ENCODE measurements at places on chromosomes 7 and 10.

- DNase-seq, result no peak
Measured at GRCh38 chr7:116436305-116436826, 63.2 kb upstream of the CAV2 start.

DNA sequence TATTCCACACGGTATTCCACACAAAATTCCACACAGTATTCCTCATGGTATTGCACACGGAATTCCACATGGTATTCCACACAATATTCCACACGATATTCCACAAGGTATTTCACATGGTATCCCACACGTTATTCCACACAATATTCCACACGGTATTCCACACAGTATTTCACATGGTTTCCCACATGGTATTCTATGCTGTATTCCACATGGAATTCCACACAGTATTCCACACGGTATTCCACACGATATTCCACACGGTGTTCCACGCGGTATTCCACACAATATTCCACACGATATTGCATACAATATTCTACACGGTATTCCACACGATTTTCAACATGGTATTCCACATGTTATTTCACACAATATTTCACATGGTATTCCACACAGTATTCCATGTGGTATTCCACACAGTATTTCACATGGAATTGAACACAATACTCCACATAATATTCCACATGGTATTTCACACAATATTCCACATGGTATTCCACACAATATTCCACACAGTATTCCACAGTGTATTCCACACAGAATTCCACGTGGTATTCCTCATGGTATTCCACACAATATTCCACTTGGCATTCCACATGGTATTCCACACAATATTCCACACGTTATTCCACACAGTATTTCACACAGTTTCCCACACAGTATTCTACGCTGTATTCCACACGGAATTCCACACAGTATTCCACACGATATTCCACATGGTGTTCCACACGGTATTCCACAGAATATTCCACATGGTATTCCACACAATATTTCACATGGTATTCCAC, 136.0 kb upstream of the CHST15 start:
- DNase-seq, result no peak

- peak; percentile 7 for DNase-seq
Measured at GRCh38 chr10:68559841-68560185, 324 bp upstream of the TET1 start.

DNA sequence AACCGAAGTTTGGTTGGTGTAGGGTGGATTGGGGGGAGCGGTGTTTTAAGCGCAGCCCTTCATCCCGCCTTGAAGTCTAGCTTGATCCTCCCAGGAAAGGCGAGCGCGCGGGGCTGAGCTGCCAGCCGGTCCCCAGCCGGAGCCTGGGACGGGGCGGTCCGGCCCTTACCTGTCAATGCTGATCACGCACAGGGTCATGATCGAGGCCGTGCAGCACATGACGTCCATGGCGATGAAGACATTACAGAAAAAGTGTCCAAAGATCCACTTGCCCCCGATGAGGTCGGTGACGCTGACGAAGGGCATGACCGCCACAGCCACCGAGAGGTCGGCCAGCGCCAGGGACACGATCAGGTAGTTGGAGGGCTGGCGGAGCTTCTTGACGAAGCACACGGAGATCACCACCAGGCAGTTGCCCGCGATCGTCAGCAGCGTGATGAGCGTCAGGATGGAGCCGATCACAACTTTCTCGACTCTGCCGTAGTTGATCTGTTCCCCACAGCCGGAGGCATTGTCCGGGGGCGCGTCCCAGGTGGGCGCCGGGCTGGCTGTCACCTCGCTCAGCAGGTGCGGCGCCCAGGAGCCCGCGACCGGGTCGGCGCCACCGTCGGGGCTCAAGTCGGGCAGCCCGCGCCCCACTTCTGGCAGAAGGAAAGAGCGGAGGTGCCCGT, 740 bp downstream of the HTR7 start:
- no peak for DNase-seq

GRCh38 chr10:7560519-7560918, 106.2 kb downstream of the ITIH5 start:
- no peak for DNase-seq

DNA sequence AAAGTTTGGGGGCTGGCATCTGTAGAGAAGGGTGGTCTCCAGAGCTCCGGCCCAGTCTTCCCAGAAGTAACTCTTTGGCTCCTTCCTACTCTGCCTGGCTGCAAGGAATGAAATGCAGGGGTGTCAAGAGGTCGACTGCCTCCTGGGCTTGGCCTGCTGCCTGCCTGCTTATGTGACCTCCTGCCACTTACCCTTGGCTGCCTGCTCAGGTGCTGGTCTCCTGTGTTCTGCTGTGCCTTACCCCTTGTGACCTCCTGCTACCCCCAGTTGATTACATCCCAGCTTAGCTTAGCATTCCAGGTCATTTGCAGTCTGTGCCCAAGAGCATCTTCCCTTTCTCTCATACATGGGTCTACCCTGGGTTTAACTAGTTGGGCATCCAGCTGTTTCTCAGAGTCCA, 180.2 kb downstream of the PTPN20 start:
- no peak for DNase-seq

GRCh38 chr10:112532189-112532588, 85.2 kb downstream of the VTI1A start:
- peak; percentile 9 for DNase-seq

DNA sequence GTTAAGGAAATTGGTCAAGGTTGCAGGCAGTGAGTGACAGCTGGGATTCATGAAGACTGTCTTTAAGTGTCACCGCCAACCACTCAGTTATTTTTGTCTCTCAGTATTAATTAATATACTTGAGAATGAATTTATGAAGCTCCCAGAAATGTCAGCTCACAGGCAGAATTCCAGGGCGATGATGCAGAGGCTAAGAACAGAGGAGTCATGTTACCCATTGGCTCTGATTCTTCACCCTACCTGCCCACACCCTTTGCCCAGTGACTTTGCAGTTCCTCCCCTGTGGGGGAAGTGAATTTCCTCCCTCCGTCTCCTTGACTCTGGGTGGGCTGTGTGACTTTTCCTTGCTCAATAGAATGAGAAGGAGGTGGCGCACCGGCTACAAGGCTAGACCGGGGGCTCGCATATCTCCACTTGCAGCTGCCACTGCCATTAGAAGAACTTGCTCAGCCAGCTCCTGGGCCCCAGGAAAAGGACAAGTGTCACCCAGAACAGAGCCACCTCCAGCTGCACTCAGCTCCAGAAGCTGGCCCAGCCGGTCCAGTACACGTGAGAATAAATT, 157.1 kb upstream of the PRKCQ start:
- DNase-seq, result no peak

DNA sequence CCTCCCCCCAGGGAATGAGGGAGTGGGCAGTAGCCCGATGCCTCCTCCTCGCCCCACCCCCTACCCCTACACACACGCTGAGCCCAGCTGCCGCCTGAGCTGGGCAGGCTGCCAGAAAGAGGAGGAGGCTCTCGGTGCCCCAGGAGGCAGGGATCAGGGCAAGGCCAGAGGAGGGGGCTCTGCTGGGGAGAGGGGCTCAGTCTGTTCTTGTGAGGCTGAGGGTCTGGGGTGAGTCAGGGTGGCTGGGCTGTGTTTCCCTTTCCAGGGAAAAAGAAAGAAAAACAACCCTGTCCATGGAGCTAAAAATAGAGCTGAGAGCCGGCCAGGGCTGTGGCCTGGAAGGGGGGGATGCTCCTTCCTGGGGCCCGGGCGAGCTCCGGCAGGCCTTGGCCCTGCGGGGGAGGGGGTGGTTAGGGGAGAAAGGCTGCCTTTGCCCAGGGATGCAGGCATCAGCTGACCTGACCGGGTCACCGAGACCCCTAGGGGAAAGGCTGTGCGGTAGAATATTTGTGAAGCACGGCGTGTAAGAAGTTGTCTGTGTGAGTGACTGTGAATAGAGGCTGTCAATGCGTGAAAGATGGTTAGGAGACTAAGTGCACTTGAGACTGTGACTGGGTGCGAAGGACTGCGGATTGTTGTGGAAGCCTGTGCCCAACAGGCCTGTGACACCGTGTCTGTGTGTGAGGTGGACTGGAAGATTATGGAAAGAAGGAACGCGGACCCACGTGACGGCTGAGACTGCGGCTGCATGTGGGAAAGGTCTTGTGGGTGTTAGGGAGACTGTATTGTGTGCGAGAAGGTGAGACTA, 1.2 kb upstream of the LZTS2 start:
- DNase-seq, result peak; percentile 68

GRCh38 chr10:66782144-66782543, 143.7 kb upstream of the LRRTM3 start:
- DNase-seq, result no peak

- DNase-seq, result no peak
Measured at GRCh38 chr7:73893342-73894101, 32.6 kb downstream of the TMEM270 start.

DNA sequence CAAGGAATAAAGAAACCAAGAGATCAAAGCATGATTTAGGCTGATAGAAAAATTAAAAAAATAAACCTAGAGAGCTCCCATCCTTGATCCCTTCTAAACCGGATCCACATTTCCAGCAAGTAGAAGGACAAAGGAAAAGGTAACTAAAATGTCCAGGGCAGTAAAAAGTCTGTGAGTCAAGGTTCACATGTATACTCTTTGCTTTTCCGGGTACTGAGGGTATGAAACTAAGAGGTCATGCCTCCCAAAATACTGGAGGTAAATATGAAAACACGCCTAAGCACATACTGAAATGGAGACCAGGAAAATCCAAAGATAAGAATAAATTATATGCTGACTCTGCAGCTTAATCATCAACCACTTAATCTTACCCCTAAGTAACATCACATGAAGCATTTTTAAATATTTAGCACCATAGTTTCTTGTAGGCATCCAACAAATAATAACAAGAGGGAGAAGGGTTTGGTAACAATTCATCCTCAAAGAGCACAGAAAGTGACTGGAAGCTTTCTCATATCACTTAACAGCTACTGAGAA, 35.4 kb downstream of the JAZF1 start:
- no peak for DNase-seq

DNA sequence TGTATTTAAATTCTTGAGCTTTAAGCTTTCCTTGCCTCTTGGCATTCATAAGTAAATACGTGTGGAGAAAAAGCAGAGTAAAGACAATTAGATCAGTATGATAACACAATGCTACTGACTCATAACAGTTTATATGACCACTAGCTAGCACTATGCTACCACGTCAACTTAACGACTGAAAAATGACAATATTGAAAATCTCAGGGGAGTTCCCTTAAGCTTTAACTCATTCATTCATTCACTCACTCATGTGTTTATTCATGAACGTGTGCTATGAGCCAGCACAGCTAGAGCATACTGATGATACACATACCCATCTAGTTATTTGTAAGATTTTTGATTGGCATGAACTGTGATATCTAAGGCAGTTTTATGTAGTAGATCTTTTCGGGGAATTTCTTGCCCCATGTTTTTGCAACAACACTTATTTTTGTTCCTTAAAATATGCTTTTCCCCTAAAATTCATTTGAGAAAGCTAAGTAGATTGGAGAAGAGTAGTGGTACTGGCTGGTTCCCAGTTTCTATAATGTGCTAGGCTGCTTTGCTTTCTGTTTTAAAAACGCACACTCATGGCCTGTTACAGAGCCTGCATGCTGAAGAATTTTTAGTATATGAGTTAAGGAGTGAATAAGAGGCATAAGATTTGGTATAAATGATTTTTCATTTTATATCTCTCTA, 57.4 kb upstream of the ACBD5 start:
- DNase-seq, result no peak

DNA sequence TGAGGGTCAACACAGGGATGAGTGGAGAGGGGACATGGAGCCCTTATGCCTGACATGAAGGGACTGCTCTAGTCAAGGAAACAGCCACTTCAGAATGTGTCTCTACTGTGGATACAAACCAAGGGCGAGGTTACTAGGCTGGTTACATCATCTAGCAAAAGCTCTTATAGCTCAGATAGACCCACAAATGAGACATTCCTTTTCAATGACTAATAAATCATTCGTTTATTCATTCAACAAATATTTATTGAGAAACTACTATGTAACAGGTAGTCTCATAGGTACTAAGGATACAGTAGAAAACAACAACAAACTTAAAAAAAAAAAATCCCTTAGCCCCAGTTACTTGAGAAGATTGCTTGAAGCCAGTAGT, 219.5 kb downstream of the KIAA1217 start:
- DNase-seq, result no peak

DNA sequence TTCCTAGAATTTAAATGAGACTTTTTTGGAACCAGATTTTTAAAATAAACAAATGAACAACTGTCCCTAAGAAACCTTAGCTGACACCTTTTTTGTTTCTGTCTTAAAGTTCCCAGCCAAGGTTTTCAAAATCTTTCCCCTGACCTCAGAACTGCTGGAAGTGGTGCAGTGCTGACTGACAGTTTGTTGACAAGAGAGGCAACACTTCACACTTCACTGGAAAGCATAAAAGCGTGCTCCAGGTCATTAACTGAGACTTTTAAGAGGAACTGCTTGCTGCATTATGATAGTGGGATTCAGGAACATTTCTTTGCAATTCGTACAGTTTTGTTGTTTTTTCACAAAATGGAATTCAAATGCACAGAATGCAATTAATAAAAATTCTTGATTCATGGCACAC, 36.2 kb downstream of the SYPL1 start:
- no peak for DNase-seq

- DNase-seq, result no peak
Measured at GRCh38 chr10:30897547-30897946, 134.1 kb downstream of the ZNF438 start.

DNA sequence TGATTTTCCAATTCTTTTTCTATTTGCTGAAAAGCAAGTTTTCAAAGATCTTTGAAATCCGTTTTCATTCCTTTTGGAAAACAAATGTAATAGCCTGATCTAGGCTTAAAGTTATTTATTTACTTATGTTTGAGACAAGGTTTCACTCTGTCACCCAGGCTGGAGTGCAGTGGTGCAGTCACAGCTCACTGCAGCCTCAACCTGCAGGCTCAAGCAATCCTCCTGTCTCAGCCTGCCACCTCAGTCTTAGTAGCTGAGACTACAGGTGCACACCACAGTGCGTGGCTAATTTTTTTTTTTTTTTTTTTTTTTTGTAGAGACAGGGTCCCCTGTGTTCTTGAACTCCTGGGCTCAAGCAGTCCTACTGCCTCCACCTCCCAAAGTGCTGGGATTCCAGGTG, 4.6 kb downstream of the ST7 start:
- no peak for DNase-seq

DNA sequence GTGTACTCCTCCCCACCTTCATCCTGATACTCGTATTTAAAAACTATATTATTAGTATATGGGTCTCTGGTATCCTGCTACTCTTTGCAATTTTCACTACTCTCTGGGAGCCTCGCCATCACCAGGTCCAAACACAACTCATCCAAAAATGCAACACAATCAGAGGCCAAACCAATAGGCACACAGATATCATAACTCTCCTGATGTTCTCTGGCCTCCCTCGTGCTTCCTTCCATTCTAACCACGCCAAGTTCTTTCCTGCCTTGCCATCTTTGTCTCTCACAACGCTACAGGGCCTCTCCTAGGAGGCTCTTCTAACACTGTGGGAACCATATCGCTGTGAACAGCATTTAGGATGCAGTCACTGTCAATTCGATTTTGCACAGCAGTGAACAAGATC, 7.3 kb downstream of the RHEB start:
- DNase-seq, result no peak

DNA sequence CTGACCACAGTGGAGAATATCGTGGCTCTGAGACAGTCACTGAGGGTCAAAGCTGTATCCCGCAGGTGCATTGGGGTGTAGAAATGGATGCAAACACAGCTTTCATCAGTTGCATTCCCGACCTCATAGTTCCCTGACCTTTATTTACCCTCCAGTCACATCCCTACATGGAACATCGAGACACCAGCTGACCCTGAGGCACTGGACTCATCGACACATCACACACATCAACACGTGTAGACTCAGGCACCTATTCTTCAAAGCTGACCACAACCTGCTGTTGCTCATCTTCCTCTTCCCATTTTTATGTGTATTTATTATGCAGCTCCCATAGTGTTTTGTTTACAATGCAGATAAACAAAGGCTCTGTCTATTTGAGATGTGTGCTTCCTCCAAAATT, 396.9 kb upstream of the NRP1 start:
- no peak for DNase-seq

Data from CD4-positive, alpha-beta memory T cell (primary cell).